ENCODE measurements at places on chromosomes 6 and 20.

DNA sequence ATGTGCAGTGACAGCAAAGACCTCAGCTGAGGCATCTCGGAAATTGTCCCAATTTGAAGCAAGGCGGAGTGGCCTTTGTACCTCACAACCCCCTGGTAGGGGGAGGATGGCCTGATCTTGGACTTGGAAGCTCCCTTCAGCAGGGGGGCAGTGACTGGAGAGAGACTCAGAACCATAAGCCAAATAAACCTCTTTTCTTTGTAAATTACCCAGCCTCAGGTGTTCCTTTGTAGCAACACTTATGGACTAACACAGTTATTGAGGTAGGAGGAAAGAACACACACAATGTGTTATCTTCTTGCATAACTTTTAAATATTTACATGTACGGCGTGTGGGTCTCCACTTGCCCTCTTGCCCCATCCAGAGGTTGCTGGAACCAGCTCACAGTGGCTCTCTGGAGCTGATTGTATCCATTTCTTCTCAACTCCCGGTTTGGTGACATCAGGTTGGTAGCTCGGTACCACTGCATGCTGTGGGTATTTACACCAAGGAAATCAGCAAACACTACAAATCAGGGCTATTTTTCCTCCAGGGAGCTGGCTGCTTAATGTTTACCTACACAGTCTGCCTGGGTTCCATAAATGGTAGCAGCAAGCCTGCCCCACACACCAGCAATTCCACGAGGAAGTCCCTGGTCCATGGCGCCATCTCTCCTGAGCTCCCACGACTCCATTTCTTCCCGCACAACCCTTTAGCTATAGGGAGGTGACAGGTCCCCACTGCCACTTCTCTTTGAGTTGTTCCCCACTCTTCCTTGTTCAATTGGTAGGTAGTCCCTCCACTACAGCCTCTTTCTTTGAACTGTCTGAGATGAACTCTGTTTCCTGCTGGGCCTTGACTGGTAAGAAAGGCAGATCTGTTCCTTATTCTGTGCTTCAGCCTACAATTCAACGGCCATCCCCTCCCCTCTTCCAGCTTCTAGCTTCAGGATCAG, 54.3 kb upstream of the TASP1 start:
- no peak for DNase-seq

DNA sequence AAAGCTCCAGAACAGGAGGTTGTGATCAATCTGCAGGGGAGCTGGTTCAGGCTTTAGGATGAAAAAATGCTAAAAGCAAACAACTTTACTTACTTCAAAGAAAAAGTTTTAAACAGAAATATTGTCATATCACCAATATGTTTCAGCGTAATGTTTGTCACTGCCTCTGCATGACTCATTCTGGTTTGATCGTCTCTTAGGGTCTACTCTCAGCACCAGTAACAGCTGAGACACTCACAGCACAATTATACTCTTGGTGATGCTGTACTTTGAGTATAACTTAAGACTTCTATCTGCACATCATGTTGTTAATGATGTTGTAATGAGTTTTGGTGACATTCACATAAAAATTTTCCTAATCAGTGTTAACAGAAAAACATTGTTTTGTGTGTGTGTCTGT, 665.4 kb downstream of the EPM2A start:
- no peak for DNase-seq

DNA sequence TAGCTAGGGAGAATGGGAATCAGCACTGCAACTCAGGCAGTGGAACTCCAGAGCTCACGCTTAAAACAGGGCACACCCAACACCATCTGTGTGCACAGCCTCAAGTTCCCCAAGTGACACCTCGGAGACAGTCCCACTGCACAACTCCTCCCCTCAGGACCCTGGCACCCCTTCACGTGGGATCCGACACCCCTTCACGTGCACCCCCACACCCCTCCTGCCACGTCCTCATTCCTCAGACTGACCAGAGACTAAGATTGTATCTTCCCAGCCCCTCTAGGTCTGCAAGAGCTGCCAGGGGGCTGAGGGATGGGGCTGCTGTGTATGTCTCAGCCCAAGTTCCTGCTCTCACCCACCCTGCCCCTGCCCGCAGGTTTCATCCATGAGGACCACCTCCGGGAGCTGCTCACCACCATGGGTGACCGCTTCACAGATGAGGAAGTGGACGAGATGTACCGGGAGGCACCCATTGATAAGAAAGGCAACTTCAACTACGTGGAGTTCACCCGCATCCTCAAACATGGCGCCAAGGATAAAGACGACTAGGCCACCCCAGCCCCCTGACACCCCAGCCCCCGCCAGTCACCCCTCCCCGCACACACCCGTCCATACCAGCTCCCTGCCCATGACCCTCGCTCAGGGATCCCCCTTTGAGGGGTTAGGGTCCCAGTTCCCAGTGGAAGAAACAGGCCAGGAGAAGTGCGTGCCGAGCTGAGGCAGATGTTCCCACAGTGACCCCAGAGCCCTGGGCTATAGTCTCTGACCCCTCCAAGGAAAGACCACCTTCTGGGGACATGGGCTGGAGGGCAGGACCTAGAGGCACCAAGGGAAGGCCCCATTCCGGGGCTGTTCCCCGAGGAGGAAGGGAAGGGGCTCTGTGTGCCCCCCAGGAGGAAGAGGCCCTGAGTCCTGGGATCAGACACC, 7.6 kb downstream of the MYL9 start:
- DNase-seq = no peak

- no peak for DNase-seq
Observed at GRCh38 chr6:131998255-131998982, 47.2 kb upstream of the CCN2 start.

- DNase-seq = no peak
Observed at GRCh38 chr6:113356139-113356538, 501.0 kb upstream of the MARCKS start.

DNA sequence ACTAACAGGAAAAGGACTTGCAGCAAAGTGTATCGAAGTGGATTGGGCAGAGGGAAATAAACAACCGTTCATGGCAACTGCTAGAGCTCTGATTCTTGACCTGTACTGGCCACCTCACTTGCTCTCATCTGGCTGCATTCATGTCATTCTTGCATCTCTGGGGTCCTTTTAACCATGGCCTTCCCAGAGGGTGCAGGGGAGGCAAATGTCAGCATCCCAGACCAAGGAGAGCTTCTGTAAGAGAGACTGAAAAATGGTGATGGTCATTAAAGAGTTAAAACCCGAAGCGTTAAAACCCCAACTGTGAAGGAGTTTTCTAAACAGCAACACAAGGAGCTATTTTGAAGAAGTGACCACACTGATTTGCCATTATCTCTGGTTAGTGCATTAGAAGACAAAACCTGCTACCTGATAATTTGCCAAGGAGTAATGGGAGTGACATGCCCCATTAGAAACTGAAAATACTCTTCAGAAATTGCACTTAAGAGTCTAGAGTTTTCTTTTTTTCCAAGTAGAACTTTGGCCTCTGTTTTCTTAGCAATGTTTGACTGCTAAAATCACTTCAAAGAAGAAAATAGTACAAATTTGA, 62.4 kb downstream of the APCDD1L start:
- no peak for DNase-seq

GRCh38 chr20:16390991-16391390, 182.3 kb downstream of the KIF16B start:
- DNase-seq = no peak
